ENCODE measurements at places on chromosomes 6 and 20.

DNA sequence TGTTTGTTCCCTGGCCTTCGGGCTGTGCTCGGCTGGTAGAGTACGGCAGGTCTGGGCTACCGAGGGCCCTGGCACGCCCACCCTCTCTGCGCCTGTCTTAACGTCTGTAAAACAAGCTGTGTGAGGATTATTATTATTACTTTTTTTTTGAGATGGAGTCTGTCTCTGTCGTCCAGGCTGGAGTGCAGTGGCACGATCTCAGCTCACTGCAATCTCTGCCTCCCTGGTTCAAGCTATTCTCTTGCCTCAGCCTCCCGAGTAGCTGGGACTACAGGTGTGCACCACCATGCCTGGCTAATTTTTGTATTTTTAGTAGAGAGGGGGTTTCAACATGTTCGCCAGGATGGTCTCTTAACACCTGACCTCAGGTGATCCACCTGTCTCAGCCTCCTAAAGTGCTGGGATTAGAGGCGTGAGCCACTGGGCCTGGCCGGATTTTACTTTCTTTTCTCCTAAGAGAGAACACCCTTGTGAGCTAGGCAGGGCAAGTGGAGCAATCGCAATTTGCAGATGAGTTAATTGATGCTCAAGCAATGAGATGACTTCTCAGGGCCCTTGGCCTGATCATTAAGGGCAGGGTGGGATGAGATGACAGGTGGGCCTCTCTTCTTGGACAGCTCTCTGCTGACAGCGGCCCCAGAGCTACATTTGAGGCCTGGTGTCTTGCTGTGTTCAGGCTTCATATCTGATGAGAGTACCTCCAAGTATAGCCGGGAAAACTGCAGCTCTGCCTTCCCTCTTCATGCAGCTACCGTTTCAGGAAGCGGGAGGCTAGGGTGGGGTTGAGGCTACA lies 859 bp upstream of the SMIM29 start:
- no peak for DNase-seq

GRCh38 chr6:90219209-90219985 lies 77.2 kb downstream of the BACH2 start:
- peak; percentile 30 for DNase-seq

DNA sequence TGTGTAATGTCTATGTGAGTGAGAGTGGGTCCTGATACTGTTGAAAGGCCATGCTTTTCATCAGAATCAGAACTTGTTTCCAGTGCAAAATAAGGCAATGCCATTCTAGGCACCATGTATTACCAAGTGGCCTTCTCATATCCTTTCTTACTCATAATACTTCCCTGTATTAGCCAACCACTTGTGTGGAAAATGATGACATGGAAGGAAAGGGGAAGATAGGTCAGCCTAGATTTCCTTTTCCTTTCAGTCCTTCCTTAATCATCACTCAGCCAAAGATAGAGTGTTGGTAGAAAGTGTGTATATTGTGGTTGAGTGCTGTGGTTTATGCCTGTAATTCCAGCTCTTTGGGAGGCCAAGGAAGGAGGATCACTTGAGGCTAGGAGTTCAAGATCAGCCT lies 158.6 kb upstream of the PREP start:
- peak; percentile 50 for DNase-seq

DNA sequence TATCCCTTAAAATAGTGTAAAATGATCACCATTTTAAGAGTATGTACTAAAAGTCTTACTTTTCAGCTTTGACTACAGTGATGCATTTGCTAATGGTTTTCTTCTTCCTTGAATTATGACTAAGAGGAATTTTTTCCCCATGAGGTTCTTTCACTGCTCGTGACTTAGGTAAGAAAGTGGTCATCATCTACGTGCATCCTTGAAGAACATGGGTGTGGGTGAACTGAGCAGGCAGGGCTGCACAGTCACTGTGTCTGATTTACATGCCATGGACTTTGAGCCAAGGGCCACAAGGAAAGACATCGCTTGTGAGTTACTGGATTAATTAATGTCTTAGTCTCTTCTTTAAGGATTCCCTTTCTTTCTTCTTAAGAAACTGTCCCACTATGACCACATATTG lies 33.3 kb downstream of the NQO2 start:
- DNase-seq, result peak; percentile 88
